Cortex of kidney (tissue), 1 donor: ENCODE measurements at places on chromosomes 13 and 19.

DNA sequence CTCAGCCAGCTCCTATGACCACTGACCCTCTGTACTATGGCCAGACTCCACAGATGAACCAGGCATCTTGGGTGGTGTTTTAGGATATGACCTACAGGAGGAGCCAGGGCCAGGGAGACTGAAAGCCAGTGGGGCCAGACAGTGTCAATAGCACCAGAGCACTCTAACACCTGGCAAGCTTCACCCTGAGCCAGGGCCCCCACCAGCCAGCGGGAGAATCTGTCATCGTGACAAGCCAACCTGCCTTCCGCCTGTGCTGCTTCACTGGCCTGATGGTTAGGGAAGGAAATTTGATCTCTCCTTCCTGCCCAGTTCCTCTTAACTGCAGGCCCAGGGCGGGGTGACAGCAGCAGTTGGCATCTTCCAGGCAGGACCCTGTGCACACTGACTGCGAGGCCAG, 222.4 kb downstream of the UQCRFS1 start:
- DNase-seq: no peak

- DNase-seq: no peak
Observed at GRCh38 chr19:51799034-51799773, 4.2 kb downstream of the FPR3 start.

- no peak for DNase-seq
Observed at GRCh38 chr19:47766670-47767069, 11.8 kb upstream of the SELENOW start.

DNA sequence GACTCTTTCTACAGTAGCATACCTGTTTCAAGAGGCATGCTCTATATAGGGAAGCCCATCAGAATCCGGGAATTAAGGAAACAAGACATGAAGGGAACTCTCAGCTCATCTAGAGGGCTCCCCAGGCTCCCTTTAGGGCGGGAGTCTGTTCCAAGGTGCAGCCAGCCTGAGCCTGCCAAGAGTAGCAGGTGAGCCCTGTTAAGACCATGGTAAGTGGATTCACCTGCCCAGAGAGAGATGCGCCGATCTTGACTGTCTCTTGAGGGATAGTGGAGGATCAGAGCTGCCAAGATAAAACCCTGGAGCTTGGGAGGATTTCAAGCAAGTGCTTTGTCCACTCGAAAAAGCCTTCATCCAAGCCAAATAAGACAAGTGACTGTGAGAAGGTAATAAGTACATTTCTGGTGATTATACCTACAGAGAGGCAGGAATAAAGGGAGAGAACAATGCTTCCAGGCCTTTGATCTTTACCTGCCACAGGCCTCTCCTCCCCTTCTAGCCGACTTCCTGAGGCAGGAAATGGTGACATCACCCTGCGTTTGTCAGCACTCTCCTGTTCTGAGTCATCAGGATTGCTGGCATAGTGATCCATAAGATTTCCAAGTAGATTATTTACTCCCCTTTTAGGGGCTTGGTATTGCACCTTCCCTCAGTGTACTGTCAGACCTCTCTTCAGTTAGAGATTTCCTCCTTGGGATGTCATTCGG, 31.5 kb downstream of the KLF5 start:
- DNase-seq: no peak

GRCh38 chr19:42028304-42029216, 34.5 kb upstream of the ATP1A3 start:
- DNase-seq: no peak

DNA sequence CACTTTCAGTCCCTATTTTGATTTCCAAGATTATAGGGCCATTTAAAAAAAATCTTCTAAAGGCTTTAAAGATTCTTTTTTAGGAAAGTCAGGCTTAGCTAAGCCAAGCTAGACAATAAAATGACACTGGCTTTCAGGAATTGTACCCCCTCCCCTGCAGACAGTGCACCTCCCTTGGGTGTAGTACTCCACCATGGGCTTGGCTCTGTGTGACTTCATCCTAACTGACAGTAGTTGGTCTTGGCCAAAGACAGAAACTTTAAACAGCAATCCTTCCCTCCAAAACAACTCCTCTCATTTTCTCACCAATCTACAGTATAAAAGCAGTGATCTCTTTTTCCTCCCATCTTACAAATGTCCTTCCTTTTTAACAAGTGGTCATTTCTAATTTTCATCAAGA, 283.0 kb downstream of the DNAJC15 start:
- DNase-seq: no peak

DNA sequence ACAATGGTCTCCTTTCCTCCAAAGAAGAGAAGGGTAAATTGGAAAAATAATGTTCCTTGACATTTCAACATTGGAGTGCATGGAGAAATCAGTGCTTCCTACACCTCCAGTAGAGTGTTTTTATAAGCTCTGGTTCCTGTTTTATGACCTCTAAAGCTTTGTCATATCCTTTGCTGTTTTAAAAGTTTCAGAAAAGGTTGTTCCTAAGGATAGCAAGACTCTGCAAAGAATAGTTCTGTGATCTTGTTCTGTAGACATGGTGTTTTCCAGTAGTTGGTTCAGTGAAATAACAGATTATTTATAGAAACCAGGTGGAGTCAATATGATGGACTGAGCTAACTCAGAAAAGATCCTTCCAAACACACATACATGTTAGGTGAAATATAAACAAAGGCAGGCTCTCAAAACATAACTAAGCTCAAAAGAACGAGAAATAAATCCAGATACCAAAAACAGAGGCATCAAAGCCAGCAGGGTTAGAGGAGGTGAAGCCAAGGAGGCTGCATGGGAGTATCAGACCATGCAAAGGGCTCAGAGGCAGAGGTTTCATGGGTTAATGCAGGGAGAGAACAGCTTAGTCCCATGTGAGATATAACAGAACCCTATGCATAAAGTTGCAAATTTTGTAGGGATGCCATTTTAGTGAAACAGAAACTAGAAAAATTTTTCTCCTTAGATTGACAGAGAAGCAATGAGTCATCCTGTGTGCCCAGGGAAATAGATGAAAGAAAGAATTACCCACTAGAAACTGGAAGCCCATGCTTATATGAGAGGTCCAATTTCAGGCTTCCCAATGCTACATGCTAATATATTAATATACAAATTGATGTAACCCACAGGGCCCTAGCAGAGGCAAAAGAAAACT, 44.3 kb downstream of the SHISA2 start:
- no peak for DNase-seq

DNA sequence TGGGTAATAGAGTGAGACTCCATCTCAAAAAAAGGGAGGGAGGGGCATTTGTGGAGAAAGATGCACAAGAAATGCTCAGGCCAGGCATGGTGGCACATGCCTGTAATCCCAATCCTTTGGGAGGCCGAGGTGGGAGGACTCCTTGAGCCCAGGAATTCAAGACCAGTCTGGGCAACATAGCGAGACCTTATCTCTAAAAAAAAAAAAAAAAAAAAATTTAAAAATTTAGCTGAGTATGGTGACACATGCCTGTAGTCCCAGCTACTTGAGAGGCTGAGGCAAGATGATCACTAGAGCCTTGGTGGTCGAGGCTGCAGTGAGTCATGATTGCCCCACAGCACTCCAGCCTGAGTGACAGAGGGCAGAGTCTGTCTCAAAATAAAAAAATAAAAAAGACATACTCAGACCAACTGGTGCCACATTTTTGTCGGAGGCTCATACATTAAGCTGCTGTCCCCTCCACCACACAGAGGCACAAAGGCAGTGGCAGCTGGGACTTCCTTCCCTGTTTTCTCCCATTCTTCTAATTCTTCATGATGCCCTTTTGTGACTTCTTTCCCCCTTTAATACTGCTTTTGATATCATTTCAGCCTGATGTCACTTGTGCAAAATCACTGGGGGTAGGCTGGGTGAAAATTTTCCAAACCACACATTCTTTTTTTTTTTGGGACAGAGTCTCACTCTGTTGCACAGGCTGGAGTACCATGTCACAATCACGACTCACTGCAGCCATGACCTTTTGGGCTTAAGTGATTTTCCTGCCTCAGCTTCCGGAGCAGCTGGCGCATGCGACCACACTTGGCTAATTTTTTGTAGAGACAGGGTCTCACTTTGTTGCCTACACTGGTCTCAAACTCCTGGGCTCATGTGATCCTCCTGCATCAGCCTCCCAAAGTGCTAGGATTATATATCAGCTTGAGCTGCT, 26.8 kb upstream of the CXCL17 start:
- no peak for DNase-seq
